ENCODE measurements at places on chromosomes 1 and 21.
A peak's percentile ranks its signal among the peaks of the same experiment; 100 is the strongest.

DNA sequence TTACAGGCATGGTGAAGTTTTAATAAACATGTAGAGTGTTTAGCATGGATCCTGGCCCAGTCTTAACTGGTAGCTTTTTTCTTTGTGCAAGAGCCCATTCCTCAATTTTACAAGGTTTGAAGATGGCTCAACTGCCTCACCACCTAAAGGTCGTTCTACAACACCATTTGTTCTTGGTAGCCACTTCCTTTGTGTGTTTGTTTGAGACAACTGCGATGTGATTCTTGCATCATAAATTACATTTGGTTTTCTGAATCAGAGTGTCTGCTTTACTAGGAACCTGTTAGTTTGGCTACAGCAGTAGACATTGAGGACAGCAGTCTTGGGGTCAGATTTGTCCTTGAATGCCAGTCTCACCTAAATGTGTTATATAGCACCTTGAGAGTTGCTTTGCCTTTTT lies 3.3 kb downstream of the PLEKHM2 start:
- DNase-seq = no peak

DNA sequence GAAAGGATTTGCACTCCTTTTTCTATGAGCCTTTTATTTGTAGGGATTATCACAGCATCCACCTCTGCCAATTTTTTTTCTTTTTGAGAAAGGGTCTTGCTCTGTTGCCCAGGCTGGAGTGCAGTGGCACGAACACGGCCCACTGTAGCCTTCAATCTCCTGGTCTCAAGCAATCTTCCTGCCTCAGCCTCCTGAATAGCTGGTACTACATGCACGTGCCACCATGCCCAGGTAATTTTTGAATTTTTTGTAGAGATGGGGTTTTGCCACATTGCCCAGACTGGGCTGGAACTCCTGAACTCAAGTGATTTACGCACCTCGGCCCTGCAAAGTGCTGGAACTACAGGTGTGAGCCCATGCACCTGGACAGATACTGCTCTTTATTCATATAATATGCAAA lies 2.1 kb downstream of the SAMSN1 start:
- DNase-seq = no peak

GRCh38 chr1:8193840-8194406 lies 124.0 kb upstream of the SLC45A1 start:
- DNase-seq = no peak

- no peak for DNase-seq
These were observed 142.0 kb upstream of the GRIK3 start for GRCh38 chr1:37176269-37176668.

- DNase-seq = peak; percentile 32
These were observed 38.1 kb downstream of the TRIM62 start for GRCh38 chr1:33143698-33144097.

- no peak for DNase-seq
These were observed 66.0 kb downstream of the SYDE2 start for GRCh38 chr1:85134583-85135391.

All from A172 (cell line).